ENCODE measurements at places on chromosomes 16 and 17.

DNA sequence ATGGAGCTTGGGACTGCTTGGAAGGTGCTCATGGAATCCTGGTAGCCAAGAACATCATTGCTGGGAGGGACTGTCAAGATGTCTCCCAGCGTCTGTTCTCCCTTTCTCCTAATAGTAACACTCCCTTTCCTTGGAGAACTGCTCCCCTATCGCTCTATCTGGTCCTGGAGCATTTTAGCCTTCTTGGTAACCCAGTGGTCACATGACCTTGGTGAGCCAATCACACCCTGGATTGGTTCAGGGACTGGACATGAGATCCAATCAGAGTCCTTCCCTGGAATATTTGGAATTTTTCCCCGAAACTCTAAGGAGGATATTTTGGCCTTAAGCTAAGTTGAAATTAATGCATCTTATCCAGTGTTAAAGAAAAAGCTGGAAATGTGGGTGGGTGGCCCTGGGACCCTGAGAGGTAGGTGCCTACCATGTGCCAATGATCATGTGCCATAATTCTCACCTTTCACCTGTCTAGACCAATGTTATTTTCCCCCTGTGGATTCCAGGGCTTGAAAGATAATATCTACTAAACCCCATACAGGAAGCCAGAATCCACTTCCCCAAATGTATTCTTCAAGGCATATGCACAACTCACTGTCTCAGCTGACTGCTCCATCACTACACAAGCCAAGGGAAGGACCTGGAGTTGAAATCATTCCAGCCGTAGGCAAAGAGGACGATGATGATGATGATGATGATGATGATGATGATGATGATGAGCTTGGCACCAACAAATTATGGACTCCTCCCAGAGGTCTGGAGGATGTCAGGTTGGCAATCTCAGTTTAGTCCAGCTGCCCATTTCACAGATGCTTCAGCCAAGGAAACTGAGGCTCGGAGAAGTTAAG is 193.2 kb downstream of the RAB11FIP4 start:
- no peak for DNase-seq

GRCh38 chr16:22942811-22943210 is 128.8 kb downstream of the HS3ST2 start:
- DNase-seq = no peak

DNA sequence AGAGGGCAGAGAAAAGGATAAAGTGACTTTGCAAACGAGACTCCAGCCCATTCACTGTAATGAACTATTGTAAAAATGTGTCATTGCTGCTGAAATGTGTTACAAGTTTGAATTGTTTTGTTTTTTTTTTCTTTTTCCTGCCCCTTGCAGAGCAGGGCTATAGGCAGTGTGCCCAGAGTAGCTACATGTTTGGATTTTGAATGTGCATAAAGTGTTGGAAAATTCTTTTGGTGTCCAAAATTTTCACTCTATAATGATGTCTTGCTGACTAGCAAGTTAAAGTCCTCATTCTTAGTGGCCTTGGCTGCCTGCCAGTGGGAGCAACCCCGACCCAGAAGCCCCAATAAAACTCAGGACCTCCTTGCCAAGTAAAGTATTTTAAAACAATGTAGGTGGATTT is 66.5 kb downstream of the IGF2BP1 start:
- no peak for DNase-seq

GRCh38 chr17:44967907-44968224 is 237 bp downstream of the C1QL1 start:
- no peak for DNase-seq

GRCh38 chr17:8791910-8792270 is 7.3 kb downstream of the MFSD6L start:
- no peak for DNase-seq

DNA sequence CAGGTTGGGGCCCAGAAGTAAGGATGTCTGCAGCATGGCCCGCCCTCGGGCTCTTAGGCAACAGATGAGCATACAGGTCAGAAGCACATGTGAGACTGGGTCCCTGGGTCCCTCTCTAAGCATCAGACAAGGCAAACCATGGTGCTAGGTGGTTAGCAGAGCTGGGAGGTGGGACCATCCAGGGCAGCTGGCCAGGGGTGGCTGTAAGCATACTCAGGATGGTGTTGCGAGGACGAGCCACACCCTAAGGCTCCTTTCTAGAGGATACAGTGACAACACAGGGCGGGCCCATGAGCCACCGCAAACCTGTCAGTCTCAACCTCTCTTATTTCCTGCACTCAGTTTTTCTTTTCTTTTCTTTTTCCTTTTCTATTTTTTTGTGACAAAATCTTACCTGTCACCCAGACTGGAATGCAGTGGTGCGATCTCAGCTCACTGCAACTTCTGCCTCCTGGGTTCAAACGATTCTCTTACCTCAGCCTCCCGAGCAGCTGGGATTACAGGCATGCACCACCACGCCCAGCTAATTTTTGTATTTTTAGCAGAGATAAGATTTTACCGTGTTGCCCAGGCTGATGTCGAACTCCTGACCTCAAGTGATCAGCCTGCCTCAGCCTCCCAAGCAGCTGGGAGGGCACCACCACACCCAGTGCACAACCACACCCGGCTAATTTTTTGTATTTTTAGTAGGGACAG is 3.6 kb downstream of the FA2H start:
- DNase-seq = no peak

- DNase-seq = no peak
These were observed 10.7 kb upstream of the LITAF start for GRCh38 chr16:11597235-11598095.

DNA sequence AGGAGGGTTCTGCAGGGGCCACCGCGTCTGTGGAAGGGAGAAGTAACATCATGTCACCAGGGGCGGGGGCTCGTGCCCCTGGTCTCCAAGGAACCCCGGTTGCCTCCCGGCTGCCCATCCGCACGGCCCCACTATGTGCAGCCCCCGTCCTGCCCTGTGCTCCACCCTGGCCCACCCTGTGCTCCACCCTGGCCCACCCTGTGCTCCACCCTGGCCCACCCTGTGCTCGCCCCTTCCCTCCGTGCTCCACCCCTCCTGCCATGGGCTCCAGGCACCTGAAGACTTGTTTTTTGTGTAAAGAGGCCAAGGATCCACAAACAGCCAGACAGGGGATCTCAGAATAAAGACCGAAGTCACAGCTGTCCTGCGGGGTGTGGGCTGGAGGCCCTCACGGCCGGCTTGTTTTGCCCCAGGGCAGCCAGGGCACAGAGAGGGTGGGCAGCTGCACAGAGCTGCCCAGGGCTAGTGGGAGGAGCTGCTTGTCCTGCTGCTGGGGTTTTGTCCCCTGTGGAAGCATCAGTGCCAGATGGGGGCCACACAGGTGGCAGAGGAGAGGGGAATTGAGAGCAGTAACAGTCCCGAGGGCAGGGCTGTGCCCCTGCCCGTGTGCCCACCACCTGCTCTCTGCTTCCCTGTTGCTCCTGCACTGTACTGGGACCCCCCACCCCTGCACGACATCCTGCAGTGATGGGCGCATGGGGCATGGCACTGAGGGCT is 147.0 kb upstream of the CIBAR2 start:
- no peak for DNase-seq

DNA sequence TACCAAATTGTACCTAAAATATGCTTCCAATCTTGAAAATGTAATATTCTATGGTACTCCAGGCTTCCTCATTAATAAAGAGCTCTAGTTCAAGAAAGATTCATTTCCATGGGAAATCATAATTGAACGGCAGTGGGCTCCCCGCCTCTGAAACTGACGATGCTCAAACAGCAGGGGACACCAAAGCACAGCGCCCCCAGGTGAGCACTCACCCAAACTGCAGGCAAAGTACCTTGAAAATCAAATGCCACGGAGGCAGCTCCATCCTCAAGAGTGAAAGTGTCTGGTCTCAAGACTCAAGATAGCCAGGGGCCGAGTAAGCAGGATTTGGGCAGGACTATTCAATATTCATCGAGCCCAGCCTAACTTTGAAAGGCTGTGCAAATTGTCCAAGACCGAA is 217.4 kb upstream of the TNRC6C start:
- no peak for DNase-seq

DNA sequence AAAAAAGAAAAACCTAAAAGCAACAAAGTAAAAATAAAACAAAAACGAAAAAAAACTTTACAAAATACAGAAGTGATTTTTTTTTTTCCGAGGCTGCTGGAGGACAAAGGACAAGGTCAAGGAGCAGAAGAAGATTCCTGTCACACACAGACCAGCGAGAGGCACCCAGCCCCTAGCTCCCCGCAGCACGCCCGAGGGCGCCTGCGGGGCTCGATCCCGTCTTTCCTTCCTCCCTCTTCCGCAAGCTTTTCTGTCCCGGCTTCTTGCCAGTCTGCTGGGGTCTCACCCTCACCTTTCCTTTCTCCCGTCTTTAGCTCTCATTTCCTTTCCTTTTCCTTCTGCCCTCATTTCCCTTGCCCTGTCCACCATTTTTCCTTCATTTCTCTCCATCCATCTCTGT is 66.1 kb upstream of the DNAH17 start:
- no peak for DNase-seq

DNA sequence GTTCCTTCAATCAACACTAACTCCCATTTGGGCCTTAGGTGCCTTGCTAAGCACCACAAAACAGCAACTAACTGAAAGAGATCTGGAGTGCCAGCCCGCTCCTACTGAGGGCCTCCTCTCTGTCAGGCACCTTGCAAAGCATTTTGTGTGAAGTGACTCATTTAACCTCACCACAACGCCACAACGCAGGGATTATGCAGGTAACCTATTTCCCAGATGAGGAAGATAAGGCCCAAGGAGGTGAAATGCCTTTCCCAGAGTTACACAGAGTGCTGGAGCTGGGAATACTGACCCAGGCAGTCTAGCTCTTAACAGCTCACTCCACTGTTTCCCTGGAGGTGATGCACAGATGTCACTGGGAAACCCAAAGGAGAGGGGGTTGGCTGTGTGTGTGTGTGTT is 32.8 kb downstream of the DRC3 start:
- no peak for DNase-seq

GRCh38 chr16:56984639-56985038 is 4.7 kb upstream of the NLRC5 start:
- no peak for DNase-seq

DNA sequence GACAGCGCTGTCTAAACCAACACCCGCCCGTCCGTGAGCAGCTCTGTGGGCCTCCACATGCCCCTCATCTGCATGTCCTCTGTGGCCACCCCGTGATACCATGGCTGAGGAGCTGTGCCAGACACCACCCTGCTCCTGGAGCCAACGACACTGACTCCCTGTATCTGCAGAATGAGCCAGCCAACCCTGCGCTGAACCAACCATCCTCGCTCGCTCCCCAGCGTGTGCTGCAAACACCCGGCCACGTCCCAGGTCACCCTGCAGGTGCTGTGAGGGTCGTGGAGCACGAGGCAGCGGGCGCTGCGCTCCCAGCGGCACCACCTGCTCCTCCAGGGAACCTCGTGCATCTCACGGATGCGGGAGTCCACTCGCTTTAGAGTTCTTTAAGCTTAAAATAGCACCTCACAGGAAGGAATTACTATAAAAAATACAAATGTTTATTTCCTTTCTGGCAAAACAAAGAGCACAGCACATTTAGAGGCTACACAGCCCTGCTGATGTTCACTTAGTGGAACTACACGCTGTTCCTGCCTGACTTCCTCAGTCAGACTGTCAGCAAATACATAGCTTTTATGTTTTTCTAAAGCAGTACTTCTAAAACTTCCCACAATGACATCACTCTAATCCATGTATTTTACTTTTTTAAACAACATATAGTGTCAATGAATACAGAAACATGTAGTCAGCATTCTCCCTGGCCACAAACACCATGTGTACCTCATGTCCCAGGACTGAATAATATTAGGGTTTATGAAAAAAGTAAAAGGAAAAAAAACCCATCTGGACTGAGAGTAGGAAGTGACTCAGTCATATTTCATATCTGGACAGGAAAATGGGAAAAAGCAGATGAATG is 43.5 kb downstream of the MAP1LC3B start:
- DNase-seq = no peak

DNA sequence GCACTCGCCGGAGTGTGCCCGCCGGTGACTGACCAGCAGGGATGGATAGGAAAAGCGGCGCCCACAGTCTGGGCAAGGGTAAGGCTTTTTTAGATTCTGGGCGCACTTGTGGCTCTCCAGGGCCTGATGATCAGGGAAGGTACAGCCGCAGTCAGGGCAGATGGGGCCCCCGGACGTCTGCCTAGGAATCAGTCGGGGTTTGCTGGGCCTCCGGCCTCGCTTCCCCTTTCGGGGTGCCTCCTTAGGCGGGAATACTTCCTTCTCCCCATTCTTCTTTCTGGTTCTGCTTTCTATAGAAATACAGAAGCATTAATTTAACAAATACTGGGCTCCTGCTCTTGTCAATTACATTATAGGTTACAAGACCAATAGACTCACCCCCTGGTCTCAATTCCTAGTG is 5.0 kb downstream of the ZNF689 start:
- DNase-seq = no peak

- DNase-seq = no peak
These were observed 30.7 kb upstream of the MYO18A start for GRCh38 chr17:29210879-29211278.

- no peak for DNase-seq
These were observed 49.3 kb upstream of the FBXO47 start for GRCh38 chr17:39016193-39017153.

GRCh38 chr16:10172848-10173655 is 9.2 kb downstream of the GRIN2A start:
- DNase-seq = no peak

- DNase-seq = no peak
These were observed 18.6 kb upstream of the TNFSF12 start for GRCh38 chr17:7530023-7530900.

DNA sequence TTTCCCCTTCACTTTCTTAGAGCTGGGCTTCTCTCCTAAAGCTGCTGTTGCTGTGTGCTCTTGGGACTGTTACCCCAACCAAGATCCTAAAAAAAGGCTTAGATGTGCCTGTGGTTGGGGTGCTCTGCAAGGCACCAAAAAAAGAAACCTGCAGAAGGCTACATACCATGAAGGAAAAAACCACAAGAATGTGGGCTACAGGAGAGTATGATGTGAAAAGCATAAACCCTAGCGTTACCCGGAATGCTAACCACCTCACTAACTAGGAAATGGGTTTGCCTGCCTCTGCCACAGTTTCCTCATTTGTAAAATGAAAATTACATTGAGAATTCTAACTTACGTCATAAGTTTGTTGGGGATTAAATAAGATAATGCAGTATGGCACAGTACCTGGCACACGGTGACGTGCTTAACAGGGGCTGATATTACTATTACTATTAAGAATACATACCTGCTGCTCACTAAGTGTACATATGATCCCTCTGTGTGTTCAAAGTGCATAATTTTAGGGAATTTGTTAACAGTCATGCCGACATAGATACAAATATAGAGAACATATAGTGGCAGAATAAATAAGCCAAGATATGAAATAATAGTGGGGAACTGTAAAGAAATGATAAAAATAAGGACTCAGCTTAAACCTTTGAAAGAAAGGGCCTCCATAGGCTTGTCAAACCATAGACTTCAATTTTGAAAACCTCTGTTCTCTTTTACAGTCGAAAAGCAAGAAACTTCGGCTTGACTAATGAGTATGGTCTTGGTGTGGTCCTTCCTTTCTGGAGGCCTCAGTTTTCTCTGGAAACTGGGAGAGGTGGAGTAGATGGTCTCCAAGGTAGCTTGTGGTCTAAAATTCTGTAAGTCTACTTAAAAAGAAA is 177.8 kb upstream of the TBX2 start:
- no peak for DNase-seq

- DNase-seq = no peak
These were observed 7.6 kb upstream of the BAIAP3 start for GRCh38 chr16:1325673-1326371.

All from stimulated activated CD8-positive, alpha-beta memory T cell treated with anti-CD3 and anti-CD28 coated beads, Interleukin-15, amount 100 ng/mL, for 4 hours (primary cell).